ENCODE measurements at places on chromosomes 5 and 9. TPM values are rescaled to one million over a fixed set of nuclear protein-coding genes. Genes with fewer than 3 reads are reported as not detected.

The IFNK gene
- not detected for polyA plus RNA-seq

The FAM153A gene
- not detected for polyA plus RNA-seq

The OLFML2A gene
- polyA plus RNA-seq, result 105 TPM

- no peak for DNase-seq
These were observed 21.2 kb downstream of the TRIM14 start for GRCh38 chr9:98097836-98098235.

DNA sequence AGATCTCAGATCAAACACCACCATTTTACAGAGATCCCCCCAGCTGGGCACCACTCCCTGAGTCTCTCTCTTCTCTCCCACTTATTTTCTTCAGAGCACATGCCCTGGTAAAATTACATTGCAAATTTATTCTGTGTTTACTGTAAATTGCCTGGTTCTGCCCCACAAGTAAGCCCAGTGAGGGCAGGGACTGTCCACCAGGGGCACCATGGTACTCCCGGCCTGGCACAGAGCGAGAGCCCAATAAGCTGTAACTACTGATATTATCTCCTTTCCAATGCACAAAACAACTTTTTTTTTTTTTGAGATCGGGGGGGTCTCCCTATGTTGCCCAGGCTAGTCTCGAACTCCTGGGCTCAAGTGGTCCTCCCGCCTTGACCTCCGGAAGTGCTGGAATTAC lies 123.0 kb downstream of the PAX5 start:
- no peak for DNase-seq

GRCh38 chr5:88808153-88808552 lies 74.8 kb downstream of the MEF2C start:
- no peak for DNase-seq
